Activated CD4-positive, CD25-positive, alpha-beta regulatory T cell (primary cell): ENCODE measurements at places on chromosomes 3 and 15.

DNA sequence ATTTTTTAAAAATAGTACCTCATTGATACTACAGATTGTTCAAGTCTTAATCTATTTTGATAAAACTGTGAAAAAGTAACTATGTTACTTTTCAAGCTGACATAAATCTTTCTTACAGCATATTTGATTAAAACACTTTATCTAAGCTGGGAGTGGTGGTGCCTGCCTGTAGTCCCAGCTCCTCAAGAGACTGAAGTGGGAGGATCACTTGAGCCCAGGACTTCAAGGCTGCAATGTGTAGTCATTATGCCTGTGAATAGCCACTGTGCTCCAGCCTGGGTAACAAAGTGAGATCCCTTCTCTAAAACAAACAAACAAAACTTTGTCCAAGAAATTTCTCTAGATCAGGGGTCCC lies 59.6 kb upstream of the NEDD4 start:
- no peak for DNase-seq

DNA sequence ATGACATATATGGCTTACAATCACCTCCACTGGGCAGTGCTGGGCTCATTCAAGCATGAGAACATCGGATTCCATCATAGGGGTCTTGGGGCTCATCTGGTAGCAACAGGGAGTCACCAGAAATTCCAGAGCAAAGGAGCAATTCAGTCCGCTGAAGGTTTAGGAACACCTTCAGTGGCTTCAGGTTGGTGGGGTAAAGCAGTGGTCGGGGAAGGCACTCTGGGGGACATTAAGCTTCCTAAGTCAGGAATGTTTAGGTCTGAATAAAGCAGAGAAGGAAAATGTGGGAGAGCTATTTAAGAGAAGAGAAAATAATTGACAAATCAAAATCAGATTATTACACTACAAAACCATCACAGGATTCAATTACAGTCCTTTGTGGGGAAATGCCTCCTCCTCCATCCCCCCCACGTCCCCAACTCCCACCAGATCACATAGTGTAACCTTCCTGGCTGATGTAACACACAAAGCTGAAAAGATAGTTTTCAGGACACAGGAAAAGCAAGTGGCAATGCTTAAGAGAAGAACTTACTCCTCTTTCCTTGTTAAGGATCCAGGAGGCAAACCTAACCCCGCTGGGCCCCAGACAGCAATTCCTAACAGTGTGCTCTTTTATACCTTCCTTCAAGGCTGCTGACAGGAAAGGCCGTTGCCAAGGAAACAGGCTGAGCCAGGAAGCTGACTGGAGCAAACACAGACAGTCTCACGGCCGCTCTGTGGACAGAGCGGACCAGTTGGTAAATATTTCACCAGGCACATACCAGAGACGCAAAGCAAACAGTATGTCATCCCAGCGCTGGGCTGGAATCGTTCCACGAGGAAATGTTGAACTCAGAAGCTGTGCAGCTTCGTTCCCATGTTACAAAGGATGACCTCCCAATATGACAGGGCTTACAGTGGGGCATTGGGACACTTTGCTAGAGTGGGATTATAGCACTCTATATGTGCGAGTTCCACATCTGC lies 57.5 kb upstream of the LMCD1 start:
- no peak for DNase-seq

GRCh38 chr15:100254691-100255090 lies 87.1 kb downstream of the ADAMTS17 start:
- no peak for DNase-seq

- DNase-seq = peak; percentile 31
Measured at GRCh38 chr15:43204016-43204901, 16.6 kb downstream of the EPB42 start.

DNA sequence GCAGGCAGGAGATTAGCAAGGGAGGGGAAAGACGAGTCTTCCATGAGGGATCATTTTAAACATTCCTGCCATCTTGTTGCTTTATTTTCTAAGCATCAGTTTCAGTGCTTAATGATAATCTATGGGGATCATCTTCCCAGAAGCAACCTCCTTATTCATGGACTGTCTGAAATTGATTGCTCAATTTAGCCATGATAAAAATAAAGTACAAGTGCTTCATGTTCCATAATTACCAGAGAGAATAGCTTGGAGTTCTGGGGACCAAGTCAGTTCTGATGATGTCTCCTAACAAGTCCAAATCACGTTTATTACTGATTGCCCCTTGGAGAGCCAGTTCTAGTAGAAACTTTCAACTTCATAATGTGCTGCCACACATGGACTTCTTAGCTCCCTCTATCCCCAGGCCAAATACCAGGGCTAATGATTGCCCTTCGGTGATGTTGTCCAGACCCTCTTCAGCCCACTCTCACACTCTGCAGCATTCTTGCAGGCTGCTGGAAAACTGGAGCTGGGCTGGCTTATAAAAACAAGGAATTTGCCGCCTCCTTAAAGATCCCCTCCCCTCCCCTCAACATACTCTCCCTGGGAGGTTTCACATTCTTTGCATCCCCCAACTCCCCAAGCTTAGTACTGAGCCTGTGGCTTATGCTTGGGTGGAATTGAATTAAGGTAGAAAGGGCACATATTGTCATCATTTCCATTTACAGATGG lies 222.1 kb upstream of the ADAMTS9 start:
- no peak for DNase-seq

GRCh38 chr15:92523176-92523575 lies 129.5 kb downstream of the ST8SIA2 start:
- no peak for DNase-seq
